Right forelimb (tissue), 1 donor: ENCODE measurements at places on chromosomes 2 and 18.
A peak's percentile ranks its signal among the peaks of the same experiment; 100 is the strongest.

GRCh38 chr2:88602022-88602421 is 25.2 kb downstream of the EIF2AK3 start:
- DNase-seq: no peak

DNA sequence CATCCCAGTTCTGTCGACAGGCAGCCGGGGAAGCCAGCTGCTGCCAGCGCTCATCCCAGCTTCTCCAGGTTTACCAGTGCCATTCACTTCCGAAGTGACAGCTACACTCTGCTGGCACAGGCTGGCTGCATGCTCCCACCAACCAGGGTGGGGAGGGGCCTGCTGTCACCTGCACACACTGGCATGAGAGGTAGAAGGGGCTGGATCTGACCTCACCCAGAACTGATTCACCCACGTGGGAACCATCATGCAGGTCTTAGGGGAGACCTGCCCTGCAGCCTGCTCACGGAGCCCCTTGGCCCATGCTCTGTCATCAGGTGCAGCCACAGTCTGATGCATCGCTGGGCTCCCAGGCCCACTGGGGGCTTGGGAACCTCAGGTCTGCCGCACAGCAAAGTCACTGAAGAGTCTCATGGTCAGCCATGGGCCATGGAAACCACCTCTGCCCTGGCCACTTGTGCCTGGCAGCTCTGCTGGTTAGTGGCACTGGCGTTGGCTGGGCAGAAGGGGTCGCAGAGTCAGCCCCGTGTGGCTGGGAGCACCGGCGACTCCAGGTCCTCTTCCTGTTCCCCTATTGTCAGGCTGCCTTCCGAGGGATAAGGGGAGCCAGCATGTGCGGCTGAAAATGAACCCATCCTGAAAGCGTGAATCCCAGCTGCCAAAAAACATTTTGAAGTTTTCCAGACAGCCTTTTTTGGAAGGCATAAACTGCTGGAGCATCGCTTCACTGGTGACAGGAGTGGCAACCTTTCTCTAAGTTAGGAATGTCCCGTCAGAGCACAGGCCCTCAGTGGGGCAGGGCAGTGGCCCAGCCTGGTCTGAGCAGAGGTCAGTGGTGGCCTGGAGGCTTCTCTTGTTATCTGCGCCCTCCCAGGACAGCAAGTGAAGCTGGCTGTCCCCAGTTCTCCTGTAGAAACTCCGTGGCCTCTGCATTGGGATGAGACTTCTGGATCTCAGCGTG is 157.8 kb downstream of the SEPTIN10 start:
- no peak for DNase-seq

GRCh38 chr18:59876310-59876626 is 23.5 kb upstream of the PMAIP1 start:
- no peak for DNase-seq

DNA sequence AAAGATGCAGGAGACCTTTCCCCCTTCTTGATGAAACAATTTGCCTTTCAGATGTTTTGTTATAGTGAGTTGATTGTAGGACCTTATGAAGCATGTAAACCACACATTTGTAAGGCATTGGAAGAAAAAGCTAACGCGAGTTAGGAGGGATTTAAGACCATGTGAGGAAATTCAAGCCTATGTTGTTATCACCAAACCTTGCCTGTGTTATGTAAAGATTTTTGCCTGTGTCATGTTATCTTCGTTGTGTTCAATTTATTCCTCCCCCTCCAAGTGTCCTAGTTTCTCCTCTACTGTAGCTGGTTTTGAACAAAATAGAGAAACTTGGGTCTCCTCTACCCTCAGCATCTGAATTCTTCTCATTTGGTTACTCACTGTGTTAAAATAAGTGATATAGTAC is 173.0 kb downstream of the NEDD4L start:
- DNase-seq: no peak

DNA sequence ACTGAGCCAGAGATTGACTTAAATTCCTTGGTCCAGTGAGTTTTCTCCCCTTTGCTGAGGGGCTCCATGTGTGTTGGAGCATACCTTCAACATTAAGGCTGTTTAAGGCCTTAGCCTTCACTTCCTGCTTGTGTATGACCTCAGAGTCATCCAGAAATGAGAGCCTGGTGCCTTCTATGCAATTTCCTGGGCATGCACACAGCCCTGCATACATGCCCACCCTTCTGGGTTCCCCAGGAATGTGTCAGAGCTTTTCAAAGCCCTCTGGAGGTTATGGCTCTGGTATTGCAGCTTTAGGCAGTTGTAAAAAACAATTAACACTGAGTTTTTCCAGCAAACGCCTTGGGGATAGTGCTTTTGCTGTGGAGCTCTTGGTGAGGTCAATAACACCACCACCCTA is 16.7 kb downstream of the IL1R1 start:
- DNase-seq: no peak

DNA sequence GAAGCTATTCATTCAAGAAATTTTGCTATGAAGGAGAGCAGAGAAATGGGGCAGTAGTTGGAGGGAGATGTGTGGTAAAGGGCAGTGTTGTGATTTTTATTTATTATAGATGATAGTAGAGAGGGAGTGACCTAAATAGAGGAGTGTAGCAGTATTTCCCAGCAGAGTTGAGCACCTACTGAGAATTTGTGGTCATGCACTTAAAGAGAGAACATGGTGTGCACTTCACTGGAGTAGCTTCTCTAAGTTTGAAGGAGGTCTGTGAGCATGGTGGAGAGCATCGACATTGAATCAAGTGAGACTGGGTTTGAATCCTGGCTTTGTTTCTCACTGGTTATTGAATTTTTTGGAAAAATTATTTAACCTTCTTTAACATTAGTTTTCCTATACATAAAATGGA is 129.2 kb downstream of the AQP4 start:
- DNase-seq: no peak

- no peak for DNase-seq
Measured at GRCh38 chr2:218472988-218473387, 54.1 kb downstream of the VIL1 start.

DNA sequence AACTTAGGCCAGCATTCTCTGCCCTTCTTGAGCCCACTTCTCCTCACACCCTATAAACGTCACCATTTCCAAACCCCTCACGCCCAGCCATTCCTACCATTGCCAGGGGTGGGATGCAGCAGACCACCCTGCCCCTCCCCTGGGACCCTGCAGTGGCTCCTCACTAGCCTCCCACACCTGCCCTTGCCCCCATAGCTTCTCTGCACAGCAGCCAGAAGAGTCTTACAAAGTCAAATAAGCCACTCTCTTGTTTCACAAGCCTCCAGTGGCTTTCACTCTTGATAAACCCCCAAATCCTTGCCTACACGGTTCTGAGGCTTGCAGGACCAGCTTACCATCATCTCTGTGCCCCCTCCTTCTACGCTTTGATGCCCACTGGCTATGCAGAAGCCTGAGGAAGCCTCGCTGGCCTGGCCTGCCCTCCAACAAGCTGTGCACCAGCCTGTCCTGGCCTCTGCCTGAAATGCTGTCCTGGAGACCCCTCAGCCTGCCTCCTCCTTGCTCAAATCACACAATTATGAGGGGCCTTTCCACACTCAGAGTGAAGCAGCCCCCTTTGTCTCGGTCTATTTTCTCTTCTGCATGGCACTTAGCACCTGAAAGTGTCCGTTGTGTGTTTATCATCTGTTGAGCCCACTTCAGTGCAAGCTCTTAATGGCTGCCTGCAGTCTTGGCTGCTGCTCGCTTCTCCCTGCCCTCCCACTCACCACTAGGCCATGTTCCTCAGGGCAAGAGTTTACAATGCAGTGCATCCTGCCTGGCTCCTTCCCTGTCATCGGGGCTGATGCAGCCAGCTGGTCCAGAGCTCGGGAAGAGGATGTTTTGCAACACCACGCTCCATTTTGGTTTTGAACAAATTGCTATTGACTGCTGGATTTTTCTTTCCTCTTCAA is 82.6 kb upstream of the RGPD5 start:
- no peak for DNase-seq

GRCh38 chr18:9755615-9756014 is 47.5 kb downstream of the RAB31 start:
- no peak for DNase-seq

DNA sequence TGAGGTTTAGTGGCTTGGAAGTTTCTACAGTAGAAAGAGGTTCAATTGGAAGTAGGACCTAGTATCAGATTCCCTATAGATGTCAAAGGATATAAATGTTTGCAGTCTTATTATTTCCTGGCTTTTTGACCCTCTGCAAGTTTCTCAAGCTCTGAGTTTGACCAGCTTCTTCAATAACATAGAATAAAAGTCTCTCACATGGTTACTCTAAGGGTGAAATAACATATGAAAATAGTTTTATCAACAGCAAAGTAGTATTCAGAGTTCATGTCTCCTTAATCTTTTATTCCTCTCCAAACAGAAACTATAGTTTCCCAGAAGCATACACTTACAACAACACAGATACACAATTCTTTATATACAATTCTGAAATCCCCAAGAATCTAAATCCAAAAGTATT is 132.9 kb upstream of the RND3 start:
- no peak for DNase-seq

DNA sequence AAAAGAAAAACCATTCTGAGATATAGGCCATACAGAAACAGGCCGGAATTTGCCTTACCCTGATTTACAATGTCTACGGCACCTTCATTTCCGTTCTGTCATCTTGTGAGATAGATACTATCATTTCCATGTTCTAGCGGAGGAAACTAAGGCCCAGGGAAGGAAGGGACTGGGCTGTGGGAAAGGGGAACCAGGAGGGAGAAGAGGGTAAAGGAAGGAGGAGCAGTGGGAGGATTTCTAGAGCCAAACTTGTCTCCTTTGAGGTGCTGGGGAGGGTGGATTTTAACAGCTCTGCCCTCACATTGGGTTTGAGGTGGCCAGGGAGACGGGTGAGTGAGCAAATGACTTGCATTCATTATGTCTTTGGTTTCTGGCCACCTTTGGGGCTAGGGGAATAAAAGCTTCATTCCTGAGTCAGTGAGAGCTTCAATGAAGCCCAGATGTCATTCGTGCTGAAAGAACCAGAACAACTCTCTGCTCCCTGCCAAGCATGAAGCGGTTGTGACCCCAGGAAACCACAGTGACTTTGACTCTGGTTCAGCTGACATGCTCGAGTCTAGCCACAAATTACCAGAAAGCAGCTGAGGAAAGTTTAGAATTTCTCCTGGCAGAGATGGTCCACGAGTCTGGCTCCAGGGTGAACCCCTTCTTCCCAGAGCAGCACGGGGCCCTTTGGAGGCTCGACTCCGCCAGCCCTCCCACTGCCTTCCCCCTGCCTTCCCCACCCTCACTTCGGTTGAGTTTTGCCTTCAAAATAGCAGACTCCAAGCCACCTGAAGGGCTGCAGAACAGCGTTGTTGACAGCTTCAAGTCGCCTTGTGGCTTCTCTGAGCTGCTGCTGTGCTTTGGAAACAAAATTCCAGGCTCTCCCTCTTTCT is 3.8 kb downstream of the ACTG2 start:
- peak; percentile 64 for DNase-seq

- DNase-seq: no peak
Measured at GRCh38 chr2:10223471-10223870, 79.2 kb upstream of the HPCAL1 start.

GRCh38 chr2:239943571-239943970 is 81.6 kb downstream of the NDUFA10 start:
- DNase-seq: no peak
